ENCODE measurements at places on chromosomes 5 and 9. TPM values are rescaled to one million over a fixed set of nuclear protein-coding genes. Genes with fewer than 3 reads are reported as not detected.

FBXL7 gene
- 23.2 TPM for polyA plus RNA-seq

NRG2 gene
- 5.0 TPM for polyA plus RNA-seq

TRIO gene
- polyA plus RNA-seq: 109 TPM

SUSD3 gene
- 1.7 TPM for polyA plus RNA-seq

TMEM174 gene
- polyA plus RNA-seq: not detected

PCDHAC1 gene
- polyA plus RNA-seq: 0.10 TPM

DMRT3 gene
- polyA plus RNA-seq: not detected

CCDC171 gene
- polyA plus RNA-seq: 4.1 TPM

PCDHGA11 gene
- polyA plus RNA-seq: 1.4 TPM

DRD1 gene
- 0.09 TPM for polyA plus RNA-seq

CDH6 gene
- polyA plus RNA-seq: 0.81 TPM

ANKRD55 gene
- polyA plus RNA-seq: 0.31 TPM

All from adrenal gland (tissue), 19 donors.